Stimulated activated CD4-positive, alpha-beta T cell treated with anti-CD3 and anti-CD28 coated beads, TNF-alpha, amount 100 ng/mL, for 48 hours (primary cell): ENCODE measurements at places on chromosomes 2 and 18.
A peak's percentile ranks its signal among the peaks of the same experiment; 100 is the strongest.

GRCh38 chr18:36813824-36814223 lies 15.0 kb downstream of the TPGS2 start:
- no peak for DNase-seq

- peak; percentile 34 for DNase-seq
These were observed 42.0 kb downstream of the ZFP36L2 start for GRCh38 chr2:43184339-43184895.

DNA sequence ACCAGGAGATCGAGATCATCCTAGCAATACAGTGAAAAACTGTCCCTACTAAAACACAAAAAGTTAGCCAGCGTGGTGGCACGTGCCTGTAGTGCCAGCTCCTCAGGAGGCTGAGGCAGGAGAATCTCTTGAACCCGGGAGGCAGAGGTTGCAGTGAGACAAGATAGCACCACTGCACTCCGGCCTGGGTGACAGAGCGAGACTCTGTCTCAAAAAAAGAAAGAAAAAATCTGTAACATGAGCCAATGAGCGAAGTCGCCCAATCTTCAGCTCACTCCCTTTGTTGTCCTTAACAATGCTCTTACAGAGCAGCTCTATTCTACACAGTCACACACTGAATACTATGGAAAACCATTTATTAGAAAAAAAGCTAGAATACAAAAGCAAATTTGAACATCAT lies 22.0 kb downstream of the FAM98A start:
- DNase-seq, result no peak

- no peak for DNase-seq
These were observed 10.0 kb downstream of the KLF7 start for GRCh38 chr2:207155516-207156444.

DNA sequence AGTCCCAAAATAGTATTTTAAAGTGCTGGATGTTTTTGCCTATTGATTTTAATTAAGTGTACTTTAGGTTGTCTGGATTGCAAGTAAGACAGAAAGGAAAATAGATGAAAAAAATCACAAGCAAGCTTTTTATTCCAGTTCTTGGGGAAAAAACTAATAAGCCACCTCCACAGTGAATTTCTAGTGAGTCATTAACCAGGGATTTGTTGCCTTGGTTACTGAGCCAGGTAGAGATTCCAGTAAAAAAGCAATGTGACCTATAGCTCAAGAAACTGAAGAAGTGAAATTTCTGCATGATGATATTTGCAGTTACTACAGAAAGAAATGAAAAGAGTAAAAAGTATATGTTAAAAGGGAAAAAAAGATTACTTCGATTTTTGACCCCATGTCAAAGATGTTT lies 160.6 kb downstream of the METTL4 start:
- DNase-seq, result no peak

- no peak for DNase-seq
These were observed 18.5 kb upstream of the CCDC93 start for GRCh38 chr2:118032169-118033013.

DNA sequence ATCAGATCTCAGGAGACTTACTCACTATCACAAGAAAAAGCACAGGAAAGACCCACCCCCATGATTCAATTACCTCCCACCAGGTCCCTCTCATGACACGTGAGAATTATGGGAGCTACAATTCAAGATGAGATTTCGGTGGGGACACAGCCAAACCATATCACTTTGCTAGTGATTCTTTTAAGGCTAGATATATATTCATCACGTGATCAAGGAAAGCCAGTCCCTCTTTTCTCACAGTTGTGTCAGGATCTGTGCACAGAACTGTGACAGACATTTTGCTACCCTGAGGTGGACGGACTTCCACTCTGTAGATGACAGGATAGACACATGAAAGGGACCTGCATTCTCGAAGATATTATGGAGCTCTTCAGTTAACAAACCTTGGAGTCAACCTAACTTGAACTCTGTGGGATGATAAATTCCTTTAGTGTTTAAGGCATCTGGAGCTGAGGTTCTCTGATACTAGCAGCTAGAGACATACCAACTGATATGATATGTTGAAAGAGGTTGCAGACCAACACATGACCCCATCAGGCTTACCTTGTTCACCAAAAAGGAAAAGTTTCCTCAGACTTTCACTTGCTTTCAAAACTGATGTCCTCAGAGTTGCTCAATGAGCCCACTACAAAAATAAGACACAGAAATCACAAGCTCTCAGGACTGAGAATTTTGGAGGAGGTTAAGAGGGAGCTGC lies 66.3 kb upstream of the SCG2 start:
- DNase-seq, result no peak

- no peak for DNase-seq
These were observed 64.2 kb downstream of the RBMS1 start for GRCh38 chr2:160429248-160430000.

DNA sequence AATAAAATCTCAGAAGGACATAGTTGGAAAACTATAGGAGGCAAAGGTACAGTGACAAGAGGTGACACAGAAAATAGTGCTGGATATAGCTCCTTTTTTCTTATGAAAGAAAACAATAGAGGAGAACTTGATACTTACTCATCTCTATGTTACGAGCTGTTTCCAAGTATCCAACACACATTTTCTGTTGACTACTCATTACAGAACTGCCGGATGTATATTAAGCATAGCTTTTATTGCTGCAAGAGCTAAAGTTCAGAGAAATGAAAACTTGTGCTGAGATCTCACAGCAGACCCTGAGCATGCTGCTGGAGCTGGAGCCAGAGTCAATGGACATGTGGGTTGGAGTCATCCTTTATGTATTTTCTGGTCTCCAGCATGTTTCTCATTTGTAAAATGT lies 210.0 kb upstream of the NT5C1B start:
- DNase-seq, result no peak

DNA sequence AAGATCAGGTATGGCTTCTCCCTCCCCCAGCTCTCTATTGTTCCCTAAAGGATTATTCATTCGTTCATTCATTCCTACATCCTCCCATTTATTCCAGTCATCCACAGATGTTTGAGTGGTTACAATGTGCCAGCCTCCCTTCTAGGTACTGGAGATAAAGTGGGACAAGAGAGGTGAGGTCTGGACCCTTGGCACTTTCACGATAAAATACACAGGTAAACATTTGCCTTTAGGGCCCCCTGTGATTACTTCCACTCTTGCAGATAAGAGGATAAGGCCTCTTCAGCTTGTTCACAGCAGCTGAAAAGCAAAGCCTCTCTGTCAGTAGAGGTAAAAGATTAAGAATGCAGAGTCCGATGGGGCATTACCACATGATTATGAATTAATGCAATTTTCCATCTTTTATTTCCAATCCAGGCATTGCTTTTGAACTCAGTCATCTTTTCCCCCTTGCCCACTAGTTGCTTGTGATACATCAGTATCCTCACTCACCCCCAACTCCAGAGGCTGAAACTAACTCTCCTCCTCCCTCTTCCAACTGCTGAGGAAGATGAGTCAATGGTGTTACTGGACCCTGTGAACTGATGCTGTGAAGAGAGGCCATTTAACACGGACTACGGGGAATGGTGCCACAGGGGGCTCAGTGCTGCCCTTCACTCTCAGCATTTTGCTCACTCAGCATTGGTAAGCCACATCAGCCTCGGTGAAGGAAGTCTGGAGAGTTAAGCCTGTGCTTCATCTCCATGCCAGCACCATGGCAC lies 1.1 kb upstream of the DPP4 start:
- no peak for DNase-seq

DNA sequence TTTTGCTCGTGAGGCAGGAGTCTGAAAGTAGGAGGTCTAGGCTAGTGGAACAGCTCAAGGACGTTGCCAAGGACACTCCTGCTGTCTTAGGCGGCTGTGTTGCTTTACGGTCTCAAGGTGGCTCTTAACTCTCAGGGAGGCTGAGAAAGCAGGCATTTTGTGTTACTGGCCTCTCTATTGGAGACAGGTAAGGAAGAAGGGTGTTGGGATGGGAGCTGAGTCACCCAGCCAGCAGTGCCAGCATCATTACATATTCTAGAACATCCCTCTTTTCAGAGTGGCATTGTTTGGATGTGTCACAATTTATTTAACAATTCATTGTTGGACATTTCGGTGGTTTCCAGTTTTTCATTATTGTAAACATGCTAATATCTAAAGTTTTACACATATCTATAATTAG lies 30.8 kb upstream of the TMEM214 start:
- DNase-seq, result no peak

- no peak for DNase-seq
These were observed 296.3 kb downstream of the DYSF start for GRCh38 chr2:71749671-71750101.

- no peak for DNase-seq
These were observed 3.6 kb downstream of the IGFBP2 start for GRCh38 chr2:216636551-216637450.

DNA sequence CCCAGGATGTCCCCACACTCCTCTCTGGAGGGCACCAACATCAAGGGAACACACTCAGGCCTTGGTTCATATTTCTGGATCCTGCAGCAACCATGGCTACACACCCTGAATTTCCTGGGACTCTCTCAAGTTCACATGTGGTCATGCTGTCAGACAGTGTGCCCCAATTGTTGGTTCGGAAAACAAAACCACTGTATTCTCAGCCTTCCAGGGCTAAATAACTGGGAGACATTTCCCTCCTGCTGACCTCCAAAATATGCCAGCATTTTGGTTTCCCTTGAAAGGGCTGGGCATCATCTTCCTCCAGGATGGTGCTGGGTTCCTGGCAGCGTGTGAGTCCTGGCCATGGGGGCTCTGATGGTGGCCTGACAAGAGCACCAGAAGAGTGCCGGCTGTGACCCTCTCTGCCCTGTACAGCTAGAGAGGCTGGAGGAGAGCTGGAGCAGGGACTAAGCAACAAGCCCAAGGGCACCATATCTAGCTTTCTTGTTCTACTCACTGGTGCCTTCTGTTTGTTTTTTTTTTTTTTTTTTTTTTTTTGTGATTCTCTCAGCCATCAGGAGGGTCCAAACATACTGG lies 37.5 kb upstream of the WIPF1 start:
- DNase-seq, result no peak

GRCh38 chr2:196851088-196851487 lies 41.9 kb upstream of the C2orf66 start:
- no peak for DNase-seq

- DNase-seq, result no peak
These were observed 121.8 kb upstream of the TMEM200C start for GRCh38 chr18:6017171-6017570.
